ENCODE measurements at places on chromosomes 7 and 10.

GRCh38 chr10:60167050-60167449, 222.6 kb downstream of the ANK3 start:
- no peak for DNase-seq

GRCh38 chr7:194252-195009, 2.1 kb downstream of the FAM20C start:
- DNase-seq, result peak; percentile 62

DNA sequence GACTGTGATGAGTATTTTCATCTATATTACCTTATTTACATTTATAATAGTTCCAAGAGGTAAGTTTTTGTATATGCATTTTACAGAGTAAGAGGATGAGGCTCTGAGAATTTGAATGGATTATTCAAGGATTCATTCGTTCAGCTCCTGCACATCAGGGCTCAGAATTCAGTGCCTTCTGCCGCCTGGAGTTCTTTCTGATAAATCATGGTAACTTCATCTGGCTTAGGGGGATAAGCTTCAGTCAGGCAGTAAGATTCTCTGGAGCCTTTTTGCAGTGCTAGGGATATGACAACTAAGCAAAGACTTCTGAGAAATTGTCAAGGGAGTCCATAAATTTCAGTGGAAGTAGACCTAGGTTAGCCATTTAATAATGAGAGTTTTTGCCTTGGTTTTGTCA, 668.6 kb downstream of the NRG3 start:
- DNase-seq, result no peak

DNA sequence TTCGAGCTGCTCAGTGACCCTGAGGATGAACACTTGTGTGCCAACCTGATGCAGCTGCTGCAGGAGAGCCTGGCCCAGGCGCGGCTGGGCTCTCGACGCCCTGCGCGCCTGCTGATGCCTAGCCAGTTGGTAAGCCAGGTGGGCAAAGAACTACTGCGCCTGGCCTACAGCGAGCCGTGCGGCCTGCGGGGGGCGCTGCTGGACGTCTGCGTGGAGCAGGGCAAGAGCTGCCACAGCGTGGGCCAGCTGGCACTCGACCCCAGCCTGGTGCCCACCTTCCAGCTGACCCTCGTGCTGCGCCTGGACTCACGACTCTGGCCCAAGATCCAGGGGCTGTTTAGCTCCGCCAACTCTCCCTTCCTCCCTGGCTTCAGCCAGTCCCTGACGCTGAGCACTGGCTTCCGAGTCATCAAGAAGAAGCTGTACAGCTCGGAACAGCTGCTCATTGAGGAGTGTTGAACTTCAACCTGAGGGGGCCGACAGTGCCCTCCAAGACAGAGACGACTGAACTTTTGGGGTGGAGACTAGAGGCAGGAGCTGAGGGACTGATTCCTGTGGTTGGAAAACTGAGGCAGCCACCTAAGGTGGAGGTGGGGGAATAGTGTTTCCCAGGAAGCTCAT, 1.1 kb downstream of the DDIT4 start:
- no peak for DNase-seq

GRCh38 chr10:61359452-61359851, 93.7 kb downstream of the TMEM26 start:
- DNase-seq, result no peak

All from left renal cortex interstitium (tissue), 4 donors.